ENCODE measurements at places on chromosomes 1 and 21. TPM values are rescaled to one million over a fixed set of nuclear protein-coding genes. Genes with fewer than 3 reads are reported as not detected.

PLA2G2F gene
- total RNA-seq: not detected

GNG4 gene
- total RNA-seq: 3.8 TPM

HSD11B1 gene
- total RNA-seq: not detected

CAMSAP2 gene
- total RNA-seq: 45.6 TPM

SH2D2A gene
- 0.89 TPM for total RNA-seq

GPR52 gene
- total RNA-seq: 0.55 TPM

FBXO28 gene
- 32.6 TPM for total RNA-seq

NOS1AP gene
- total RNA-seq: 0.94 TPM

PTAFR gene
- total RNA-seq: 0.24 TPM

TP73 gene
- 0.18 TPM for total RNA-seq

ADCY10 gene
- total RNA-seq: 0.07 TPM

GUCA2A gene
- total RNA-seq: not detected

TFF2 gene
- total RNA-seq: not detected

RORC gene
- total RNA-seq: not detected

RGSL1 gene
- not detected for total RNA-seq

GCSAML gene
- 0.14 TPM for total RNA-seq

KCNJ9 gene
- total RNA-seq: not detected

CD101 gene
- 1.6 TPM for total RNA-seq

JAM2 gene
- 7.2 TPM for total RNA-seq

RIMKLA gene
- 0.12 TPM for total RNA-seq

CCDC24 gene
- total RNA-seq: 4.3 TPM

SLC16A4 gene
- total RNA-seq: 14.8 TPM

FAAH gene
- total RNA-seq: 1.2 TPM

MRPL37 gene
- total RNA-seq: 81.4 TPM

PLPPR4 gene
- total RNA-seq: 0.07 TPM

BGLAP gene
- total RNA-seq: 0.66 TPM

SPATC1L gene
- 15.8 TPM for total RNA-seq

Data from astrocyte (in vitro differentiated cells and primary cell).